Vagina (tissue), 2 donors: ENCODE measurements at places on chromosomes 7 and 10.

DNA sequence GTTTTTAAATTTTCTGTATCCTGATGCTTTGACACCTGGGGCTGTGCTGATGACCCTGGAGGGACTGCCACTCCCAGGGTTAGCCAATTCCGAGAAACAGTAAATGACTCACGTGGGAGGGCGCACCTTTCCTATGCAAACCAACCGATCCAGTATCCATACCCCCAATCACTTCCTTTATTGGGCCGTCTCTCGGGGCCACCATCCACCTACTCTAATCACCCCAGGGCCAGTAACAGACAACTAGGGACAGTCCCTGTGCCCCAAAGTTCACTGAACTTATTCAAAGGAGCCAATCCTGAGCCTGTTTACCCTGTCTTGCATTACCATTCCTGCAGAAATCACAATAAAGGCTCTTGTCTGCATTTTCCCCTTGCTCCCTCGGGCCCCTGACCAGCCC, 6.6 kb upstream of the LGI1 start:
- no peaks in the 10 kb centered on the region for H3K27me3 ChIP-seq
- H3K27ac ChIP-seq: no peak overlapping the region
- DNase-seq: no peak

DNA sequence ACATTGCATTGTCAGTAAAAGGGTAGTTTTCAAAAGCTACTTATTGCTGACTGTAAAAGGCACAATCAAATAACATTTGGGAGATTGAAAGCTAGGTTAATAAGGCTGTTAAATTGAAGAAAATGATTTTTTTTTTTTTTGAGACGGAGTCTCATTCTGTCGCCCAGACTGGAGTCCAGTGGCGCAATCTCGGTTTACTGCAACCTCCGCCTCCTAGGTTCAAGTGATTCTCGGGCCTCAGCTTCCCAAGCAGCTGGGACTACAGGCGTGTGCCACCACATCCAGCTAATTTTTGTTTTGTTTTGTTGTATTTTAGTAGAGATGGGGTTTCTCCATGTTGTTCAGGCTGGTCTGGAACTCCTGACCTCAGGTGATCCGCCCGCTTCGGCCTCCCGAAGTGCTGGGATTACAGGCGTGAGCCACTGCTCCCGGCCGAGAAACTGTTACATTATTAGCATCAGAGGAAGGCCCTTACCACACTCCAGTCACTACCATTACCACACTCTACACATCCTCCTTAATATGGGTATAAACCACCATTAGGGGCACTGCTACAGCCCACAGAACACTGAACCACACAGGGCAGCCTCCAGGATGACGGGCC, 1.0 kb downstream of the CYP51A1 start:
- peak overlapping the region; percentile 98 for H3K27ac ChIP-seq
- no peaks in the 10 kb centered on the region for H3K27me3 ChIP-seq
- H3K36me3 ChIP-seq: no peaks in the 10 kb centered on the region
- no peak for DNase-seq
- peak overlapping the region; percentile 98 for H3K4me3 ChIP-seq

GRCh38 chr7:34752929-34753328, 94.9 kb downstream of the NPSR1 start:
- H3K4me3 ChIP-seq: no peak overlapping the region
- H3K4me1 ChIP-seq: no peaks in the 10 kb centered on the region
- DNase-seq: no peak
- no peak overlapping the region for H3K27ac ChIP-seq
- H3K36me3 ChIP-seq: no peaks in the 10 kb centered on the region

GRCh38 chr10:100100651-100101184, 19.0 kb upstream of the CPN1 start:
- no peak overlapping the region for H3K4me3 ChIP-seq
- no peak overlapping the region for H3K27ac ChIP-seq
- no peaks in the 10 kb centered on the region for H3K27me3 ChIP-seq
- DNase-seq: no peak
- H3K36me3 ChIP-seq: no peaks in the 10 kb centered on the region

DNA sequence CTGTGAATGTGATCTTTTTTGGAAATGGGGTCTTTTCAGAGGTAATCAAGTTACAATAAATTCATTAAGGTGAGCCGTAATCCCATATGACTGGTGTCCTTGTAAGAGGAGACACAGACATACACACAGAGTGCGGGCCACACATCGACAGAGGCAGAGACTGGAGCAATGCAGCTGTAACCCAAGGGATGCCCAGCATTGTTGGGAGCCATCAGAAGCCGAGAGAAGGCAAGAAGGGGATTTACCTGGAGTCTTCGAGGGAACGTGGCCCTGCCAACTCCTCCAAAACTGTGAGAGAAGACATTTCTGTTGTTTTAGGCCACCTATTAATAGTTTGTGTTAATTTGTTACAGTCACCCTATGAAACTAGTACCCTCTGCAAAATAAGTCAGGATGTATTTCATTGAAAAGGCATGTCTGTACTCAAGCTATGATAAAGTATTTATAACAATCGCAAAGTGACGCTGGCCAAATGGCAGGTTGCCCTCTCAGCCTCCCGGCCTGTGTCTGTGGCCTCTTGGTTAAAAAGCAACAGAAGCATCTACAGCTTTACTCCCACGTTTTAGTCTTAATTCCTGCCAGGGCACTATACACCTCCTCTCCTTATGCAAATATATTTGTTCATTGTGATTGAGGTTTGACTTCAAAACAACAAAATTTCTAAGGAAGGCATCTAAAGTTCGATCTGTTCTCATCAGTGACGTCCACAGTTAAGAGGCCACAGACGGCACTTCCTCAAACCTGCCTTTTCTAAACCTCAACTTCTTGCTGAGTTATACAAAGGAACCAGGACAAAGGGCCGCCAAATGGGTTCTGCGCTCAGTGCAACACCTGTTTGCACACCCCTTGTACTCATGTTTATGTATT, 46.8 kb downstream of the HIPK2 start:
- H3K27me3 ChIP-seq: no peaks in the 10 kb centered on the region
- peak overlapping the region; percentile 8 for H3K4me3 ChIP-seq
- H3K27ac ChIP-seq: peak overlapping the region; percentile 79

- no peaks in the 10 kb centered on the region for H3K27me3 ChIP-seq
- no peaks in the 10 kb centered on the region for H3K36me3 ChIP-seq
- DNase-seq: no peak
Observed at GRCh38 chr10:95739056-95739455, 16.9 kb upstream of the ENTPD1 start.

GRCh38 chr7:43535810-43536585, 46.9 kb upstream of the STK17A start:
- no peak overlapping the region for H3K27ac ChIP-seq
- H3K27me3 ChIP-seq: no peaks in the 10 kb centered on the region
- H3K4me3 ChIP-seq: no peak overlapping the region
- no peak for DNase-seq
- H3K36me3 ChIP-seq: no peaks in the 10 kb centered on the region

DNA sequence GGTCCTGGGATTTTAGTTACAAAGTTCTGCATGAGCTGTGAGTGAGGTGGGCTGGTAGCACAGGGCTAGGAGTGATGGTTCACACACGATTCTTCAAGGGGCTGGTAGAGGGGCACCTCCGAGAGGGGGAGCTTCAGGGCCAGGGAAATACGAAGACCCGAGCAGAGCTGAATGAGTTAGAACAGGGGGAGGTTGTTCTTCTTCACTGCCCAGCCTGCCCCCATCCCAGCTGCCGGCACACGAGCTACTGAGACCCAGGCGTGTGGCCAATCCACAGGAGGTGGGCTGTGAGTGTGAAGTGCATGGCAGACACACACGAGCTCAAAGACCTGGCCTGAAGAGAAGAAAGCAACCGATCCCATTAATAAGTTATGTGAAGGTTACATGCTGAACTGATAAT, 256.2 kb upstream of the ZNF32 start:
- no peak overlapping the region for H3K27ac ChIP-seq
- H3K4me3 ChIP-seq: no peak overlapping the region
- H3K36me3 ChIP-seq: no peaks in the 10 kb centered on the region
- peaks cover 16% of the 10 kb centered on the region for H3K4me1 ChIP-seq

- no peaks in the 10 kb centered on the region for H3K27me3 ChIP-seq
- no peak overlapping the region for H3K27ac ChIP-seq
- no peaks in the 10 kb centered on the region for H3K36me3 ChIP-seq
- no peaks in the 10 kb centered on the region for H3K4me1 ChIP-seq
Observed at GRCh38 chr7:142376356-142376997, 118.6 kb upstream of the PRSS58 start.

- H3K27me3 ChIP-seq: no peaks in the 10 kb centered on the region
- no peaks in the 10 kb centered on the region for H3K4me1 ChIP-seq
- H3K36me3 ChIP-seq: no peaks in the 10 kb centered on the region
- H3K4me3 ChIP-seq: no peak overlapping the region
Observed at GRCh38 chr7:89837515-89837914, 316.8 kb upstream of the STEAP1 start.

DNA sequence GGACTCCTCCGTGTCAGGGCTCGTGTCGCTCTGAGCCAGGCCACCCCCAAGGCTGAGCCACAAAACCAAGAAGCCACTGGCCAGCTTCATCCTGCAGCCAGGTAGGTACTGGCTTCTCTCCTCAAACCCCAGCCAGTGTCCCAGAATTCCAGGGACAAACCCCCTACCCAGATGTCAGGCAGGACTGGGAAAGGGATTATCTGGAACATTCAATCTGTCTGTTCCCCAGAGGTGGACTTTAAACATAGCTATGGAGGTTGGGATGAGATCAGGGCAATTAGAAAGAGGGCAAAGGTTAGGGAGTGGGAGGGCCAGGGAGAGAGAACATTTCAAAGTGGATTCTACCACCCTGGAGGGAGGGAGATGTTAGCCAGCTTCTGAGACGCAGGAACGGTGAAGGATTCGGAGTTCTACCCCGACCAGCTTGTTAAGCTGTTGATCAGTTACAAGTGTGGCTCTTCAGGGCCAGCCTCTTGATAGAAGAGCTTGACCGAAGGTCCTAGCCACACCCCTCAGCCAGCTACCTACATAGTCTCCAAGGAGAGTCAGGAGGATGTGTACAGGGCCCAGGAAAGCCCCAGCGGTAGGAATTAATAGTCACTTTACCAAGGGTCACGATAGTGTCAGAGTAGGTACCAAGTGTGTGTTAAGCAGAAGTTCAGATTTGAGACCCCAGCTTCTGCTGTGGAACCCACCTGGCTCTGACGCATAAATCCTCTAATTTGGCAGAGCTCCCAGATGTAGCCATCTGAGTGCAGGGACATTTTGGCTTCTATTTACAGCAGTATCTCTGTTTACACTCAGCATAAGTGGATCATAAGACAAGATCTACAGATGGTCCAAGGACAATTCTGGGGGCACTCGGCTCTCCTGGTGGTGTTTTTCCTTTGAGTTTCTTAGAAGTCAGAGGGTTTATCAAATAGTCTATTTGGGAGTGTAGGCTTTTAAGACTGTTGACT, at the start of gene PLA2G12B:
TSS of gene PLA2G12B (minus strand) at position 211 of the 959 bp plus-strand sequence. CDS start at position 90, 121 bp downstream.
- H3K36me3 ChIP-seq: no peaks in the 10 kb centered on the region
- no peaks in the 10 kb centered on the region for H3K27me3 ChIP-seq
- no peak within 1 kb of the TSS for H3K4me3 ChIP-seq

DNA sequence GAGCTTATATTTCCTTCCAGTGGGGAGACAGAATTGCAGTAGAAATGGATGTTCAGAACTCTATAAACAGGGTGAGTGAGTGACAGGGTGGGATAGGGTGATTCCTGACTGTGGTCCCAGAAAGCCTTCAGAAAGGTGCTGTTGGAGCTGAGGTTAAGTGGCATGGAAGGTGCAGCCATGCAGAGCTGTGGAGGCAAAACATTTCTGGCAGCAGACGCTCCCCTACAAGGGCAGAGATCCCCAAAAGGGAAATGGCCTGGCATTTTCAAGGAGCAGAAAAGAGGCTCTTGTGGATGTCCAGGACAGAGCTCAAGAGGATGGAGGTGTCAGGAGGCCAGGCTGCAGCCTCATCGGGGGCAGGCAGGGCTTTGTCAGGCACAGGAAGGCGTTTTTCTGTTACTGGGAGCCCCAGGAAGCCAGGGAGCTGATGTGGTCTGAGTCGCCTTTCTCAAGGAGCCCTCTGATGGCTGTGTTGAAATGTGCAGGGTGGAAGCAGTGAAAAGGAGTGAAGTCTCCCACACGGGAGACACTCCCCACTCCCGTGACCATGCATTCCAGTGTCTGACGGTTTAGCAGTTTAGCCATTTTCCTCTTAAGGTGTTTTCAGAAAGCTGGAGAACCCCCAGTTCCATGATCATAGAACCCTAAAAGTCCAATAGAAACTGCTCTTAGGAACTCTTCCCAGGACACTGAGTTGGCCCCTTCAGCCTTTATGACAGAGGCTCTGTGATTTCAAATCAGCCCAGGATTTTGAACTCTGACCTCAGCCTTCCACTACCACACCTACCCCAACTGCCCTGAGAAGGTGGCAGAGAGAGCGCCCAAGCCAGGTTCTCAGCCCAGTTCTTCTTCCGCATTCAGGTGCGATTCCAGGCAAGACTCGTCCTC, 96.2 kb downstream of the C10orf105 start:
- no peaks in the 10 kb centered on the region for H3K36me3 ChIP-seq
- peaks cover 35% of the 10 kb centered on the region for H3K4me1 ChIP-seq
- H3K27ac ChIP-seq: peak overlapping the region; percentile 83
- H3K4me3 ChIP-seq: no peak overlapping the region
- no peaks in the 10 kb centered on the region for H3K27me3 ChIP-seq

DNA sequence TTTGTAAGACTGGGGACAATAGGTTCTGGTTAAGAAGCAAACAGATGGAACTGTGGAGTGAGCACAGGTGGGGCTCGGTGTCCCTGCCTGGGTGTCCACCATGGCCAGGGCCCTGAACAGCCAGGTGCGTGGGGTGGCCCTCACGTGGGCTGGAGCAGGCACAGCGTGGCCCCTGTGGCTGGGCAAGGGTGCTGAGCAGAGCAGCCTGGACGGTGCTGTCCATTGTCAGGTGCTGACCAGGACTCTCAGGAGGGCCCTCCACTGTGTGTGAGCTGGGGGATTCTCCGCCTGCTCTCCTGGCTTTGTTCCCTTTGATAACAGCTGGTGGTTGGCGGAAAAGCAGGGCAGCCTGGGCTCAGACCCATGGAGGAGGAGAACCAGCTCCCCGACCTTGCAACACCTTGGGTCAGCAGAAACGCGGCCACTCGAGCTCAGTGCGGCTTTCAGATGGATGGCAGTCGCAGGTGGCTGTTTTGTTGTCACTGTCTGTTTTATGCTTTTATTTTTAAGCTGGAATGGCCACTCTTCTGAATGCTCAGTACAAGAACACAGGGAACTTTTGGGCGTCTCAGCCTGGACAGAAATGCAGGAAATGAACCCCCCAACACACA, 273.9 kb upstream of the ADARB2 start:
- no peak overlapping the region for H3K4me3 ChIP-seq
- DNase-seq: no peak
- no peak overlapping the region for H3K27ac ChIP-seq
- no peaks in the 10 kb centered on the region for H3K4me1 ChIP-seq

- no peaks in the 10 kb centered on the region for H3K27me3 ChIP-seq
- no peak for DNase-seq
Observed at GRCh38 chr7:12244129-12244528, 33.0 kb downstream of the TMEM106B start.

GRCh38 chr10:107417446-107417845, 252.9 kb upstream of the SORCS1 start:
- H3K4me1 ChIP-seq: no peaks in the 10 kb centered on the region
- H3K4me3 ChIP-seq: no peak overlapping the region
- no peak for DNase-seq
- no peaks in the 10 kb centered on the region for H3K36me3 ChIP-seq

- H3K36me3 ChIP-seq: no peaks in the 10 kb centered on the region
- peak overlapping the region; percentile 94 for H3K27ac ChIP-seq
- no peaks in the 10 kb centered on the region for H3K27me3 ChIP-seq
Observed at GRCh38 chr10:80409121-80409520, 770 bp downstream of the PRXL2A start.

- H3K27ac ChIP-seq: no peak overlapping the region
- peaks cover 22% of the 10 kb centered on the region for H3K4me1 ChIP-seq
- no peak for DNase-seq
- no peak overlapping the region for H3K4me3 ChIP-seq
- H3K27me3 ChIP-seq: peaks cover 7% of the 10 kb centered on the region
Observed at GRCh38 chr10:133339708-133340380, 3.1 kb upstream of the CALY start.
